ENCODE measurements at places on chromosomes 2 and 18. TPM values are rescaled to one million over a fixed set of nuclear protein-coding genes. Genes with fewer than 3 reads are reported as not detected.

REG3A gene
- not detected for total RNA-seq

CYP27C1 gene
- total RNA-seq: 0.27 TPM

ABCB11 gene
- not detected for total RNA-seq

GAL3ST2 gene
- total RNA-seq: 0.68 TPM

SOX11 gene
- total RNA-seq: 3.1 TPM

B3GNT2 gene
- 25.1 TPM for total RNA-seq

RESP18 gene
- total RNA-seq: not detected

KCNK3 gene
- 6.9 TPM for total RNA-seq

ITPRIPL1 gene
- total RNA-seq: 0.36 TPM

GALNT14 gene
- total RNA-seq: not detected

GRCh38 chr2:19547321-19547720, 188.9 kb upstream of the OSR1 start:
- H3K36me3 ChIP-seq: no peaks in the 10 kb centered on the region
- DNase-seq: no peak
- H3K4me1 ChIP-seq: peaks cover 2% of the 10 kb centered on the region

GRCh38 chr2:6864923-6865345, 773 bp downstream of the CMPK2 start:
- DNase-seq: peak; percentile 68
- peak overlapping the region; percentile 90 for H3K27ac ChIP-seq
- H3K4me3 ChIP-seq: peak overlapping the region; percentile 49
- H3K4me1 ChIP-seq: peaks cover 18% of the 10 kb centered on the region
- H3K27me3 ChIP-seq: no peaks in the 10 kb centered on the region

DNA sequence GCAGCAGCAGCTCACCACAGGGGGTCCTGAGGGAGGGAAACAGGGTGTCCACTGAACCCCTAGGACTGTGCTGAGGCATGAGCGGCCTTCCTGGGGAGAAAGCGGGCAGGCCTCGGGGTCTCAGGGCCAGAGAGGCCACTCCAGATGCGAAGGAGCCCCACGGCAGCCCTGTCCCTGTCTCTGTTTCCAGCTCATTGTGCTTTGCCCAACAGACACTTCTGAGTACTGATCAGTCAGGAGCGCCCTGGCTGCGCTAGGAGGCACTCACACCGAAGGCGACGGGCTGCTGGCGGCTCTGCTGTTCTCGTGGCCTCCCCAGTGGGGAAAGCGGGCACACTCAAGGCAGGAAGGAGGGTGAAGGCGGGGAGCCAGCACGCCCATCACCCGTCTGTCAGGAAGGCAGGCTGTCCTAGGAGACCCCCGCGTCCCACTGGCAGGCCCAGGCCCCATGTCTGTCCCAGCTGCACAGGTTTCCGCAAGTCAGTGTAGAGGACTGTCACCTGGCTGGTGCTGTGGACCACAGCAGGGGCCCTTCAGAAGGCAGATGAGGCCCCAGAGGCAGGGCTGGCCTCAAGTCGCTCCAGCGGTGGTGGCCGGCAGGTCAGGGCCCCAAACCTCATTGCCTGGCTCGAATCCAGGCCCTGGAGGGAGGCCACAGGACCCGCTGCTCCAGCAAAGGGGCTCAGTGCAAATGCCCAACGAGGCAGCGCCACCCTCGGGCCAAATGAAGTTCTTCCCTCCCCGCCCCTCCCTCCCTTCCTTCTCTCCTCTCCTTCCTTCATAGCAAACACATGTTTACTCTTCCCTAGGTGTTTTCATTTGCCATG, 6.8 kb downstream of the ESPNL start:
- peak; percentile 64 for DNase-seq
- H3K4me3 ChIP-seq: no peak overlapping the region
- no peaks in the 10 kb centered on the region for H3K27me3 ChIP-seq

DNA sequence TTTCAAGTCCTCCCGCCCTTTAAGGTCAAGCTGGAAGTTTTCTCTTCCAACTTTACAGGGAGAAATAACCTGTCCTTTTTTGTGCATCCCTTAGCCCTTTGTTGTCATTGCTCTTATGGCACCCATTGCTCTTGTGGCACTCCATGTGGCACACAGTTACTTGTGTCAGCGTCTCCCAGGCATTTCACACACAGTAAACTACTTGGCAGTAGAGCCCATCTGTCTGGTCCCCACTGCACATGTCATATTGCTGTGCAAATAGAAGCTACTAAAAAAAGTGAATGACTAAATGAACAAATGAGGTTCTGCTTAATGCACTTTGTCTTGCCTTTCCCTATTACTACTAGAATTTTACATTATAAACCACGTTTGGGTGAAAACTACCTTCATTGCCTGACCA, 149.3 kb downstream of the EML6 start:
- H3K4me3 ChIP-seq: no peak overlapping the region
- no peaks in the 10 kb centered on the region for H3K4me1 ChIP-seq
- no peak for DNase-seq
- no peak overlapping the region for H3K27ac ChIP-seq
- H3K27me3 ChIP-seq: no peaks in the 10 kb centered on the region

DNA sequence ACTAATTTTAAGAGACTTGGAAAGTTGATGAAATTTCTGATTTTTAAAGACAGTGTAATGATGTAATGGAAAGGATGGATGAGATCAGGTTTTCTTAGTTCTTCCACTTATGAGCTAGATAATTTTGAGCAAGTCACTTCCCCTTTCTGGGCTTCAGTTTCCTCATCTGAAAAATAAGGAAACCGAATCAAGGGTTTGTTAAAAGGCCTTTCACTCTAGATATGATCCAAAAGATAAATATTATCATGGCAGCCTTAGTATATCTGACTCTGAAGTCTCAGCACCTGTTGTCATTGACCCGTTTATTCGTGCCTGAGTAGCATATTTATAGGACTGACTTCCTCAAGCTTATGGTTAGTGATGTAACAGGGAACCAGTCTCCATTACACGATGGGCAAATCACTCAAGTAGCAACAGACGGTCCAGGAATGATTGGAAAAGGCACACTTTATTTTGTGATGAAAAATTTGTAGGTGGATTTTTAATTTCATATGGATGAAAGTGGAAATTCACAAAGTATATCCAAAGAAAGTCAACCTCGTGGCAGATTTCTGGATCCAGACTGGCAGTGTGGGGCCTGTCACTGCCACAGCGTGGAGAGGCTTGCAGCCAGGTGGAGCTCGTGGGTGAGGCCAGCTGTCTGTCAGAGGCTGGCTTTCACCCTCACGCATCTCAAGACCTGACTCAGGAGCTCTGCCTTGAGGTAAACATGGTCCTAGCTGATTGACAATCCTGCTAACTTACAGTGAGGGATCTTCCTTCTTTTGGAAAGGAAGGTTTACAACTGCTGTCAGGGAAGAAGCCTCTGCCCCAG, 137.9 kb upstream of the CXCR4 start:
- no peak overlapping the region for H3K27ac ChIP-seq
- no peaks in the 10 kb centered on the region for H3K36me3 ChIP-seq
- no peaks in the 10 kb centered on the region for H3K27me3 ChIP-seq
- no peak for DNase-seq
- no peaks in the 10 kb centered on the region for H3K4me1 ChIP-seq

GRCh38 chr2:135689679-135690078, 52.0 kb upstream of the UBXN4 start:
- DNase-seq: no peak
- no peak overlapping the region for H3K27ac ChIP-seq
- H3K27me3 ChIP-seq: no peaks in the 10 kb centered on the region
- peaks cover 9% of the 10 kb centered on the region for H3K36me3 ChIP-seq
- H3K4me3 ChIP-seq: no peak overlapping the region

DNA sequence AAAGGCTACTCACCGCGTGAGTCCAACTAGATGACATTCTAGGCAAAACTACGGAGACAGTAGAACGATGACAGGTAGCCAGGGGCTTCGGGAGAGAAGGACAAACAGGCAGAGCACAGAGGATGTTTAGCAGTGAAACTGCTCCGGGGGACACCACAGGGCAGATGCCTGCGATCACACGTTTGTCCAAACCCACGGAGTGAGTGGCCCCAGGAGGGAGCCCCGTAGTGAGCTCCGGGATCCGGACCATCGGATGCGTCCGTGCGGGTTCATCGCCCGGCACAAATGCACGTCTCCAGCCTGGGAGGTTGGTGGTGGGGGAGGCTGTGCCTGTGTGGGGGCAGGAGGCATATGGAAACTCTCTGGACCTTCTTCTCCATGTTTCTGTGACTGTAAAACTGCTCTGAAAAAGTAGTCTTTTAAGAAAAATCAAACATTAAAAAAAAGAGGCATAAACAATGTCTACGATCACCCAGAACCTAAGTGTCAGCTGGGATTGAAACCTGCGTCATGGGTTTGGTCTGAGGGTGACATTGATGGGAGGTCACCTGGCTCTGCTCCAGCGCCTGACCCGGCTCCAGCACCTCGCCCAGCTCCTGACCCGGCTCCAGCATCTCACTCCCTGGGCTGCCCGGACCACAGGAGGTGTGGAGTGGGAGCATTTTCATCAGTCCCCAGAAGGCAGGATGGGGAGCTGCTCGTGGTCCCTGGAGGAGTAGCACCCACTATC, 83.0 kb upstream of the CTDP1 start:
- H3K27me3 ChIP-seq: no peaks in the 10 kb centered on the region

- H3K36me3 ChIP-seq: no peaks in the 10 kb centered on the region
- no peaks in the 10 kb centered on the region for H3K27me3 ChIP-seq
- no peak overlapping the region for H3K27ac ChIP-seq
- DNase-seq: no peak
- no peak overlapping the region for H3K4me3 ChIP-seq
Observed at GRCh38 chr18:69233465-69234054, 167.1 kb upstream of the DOK6 start.

DNA sequence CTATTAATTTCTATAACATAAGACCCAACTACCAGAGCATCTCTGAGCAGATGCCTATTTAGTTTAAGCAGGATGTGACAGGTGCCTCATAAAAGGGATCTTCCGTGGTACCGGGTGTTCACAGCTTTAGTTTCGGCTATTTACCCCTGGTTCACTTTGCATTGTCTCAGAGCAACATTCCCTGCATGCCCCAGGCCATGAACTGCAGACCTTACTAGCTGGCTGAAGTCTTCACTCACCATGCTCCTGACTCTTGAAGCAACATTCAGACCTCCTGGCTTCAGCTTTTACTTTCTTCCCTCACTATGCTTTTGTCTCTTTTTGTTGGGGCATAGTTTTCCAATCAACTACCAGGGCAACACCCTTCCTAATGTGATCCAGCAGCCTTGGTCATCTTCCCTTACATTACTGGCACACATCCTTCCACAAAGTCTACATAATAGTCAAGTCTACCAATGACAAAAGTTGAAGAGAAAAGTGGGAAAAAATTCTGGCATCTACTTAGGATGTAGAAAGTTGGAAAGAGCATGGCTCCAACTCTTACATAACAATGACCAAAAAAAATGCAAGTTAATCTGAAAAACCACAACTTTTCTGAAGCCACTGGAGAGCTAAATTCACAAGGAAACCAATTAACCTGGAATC, 99.2 kb downstream of the SESTD1 start:
- H3K36me3 ChIP-seq: peaks cover 9% of the 10 kb centered on the region
- H3K4me1 ChIP-seq: no peaks in the 10 kb centered on the region
- H3K4me3 ChIP-seq: no peak overlapping the region
- H3K27me3 ChIP-seq: no peaks in the 10 kb centered on the region
- H3K27ac ChIP-seq: no peak overlapping the region

- no peaks in the 10 kb centered on the region for H3K4me1 ChIP-seq
- H3K36me3 ChIP-seq: no peaks in the 10 kb centered on the region
- no peak overlapping the region for H3K4me3 ChIP-seq
- H3K27me3 ChIP-seq: no peaks in the 10 kb centered on the region
- H3K27ac ChIP-seq: no peak overlapping the region
Observed at GRCh38 chr2:129314120-129314519, 665.3 kb upstream of the RAB6C start.

GRCh38 chr2:186822323-186822722, 26.6 kb downstream of the ZSWIM2 start:
- H3K27me3 ChIP-seq: no peaks in the 10 kb centered on the region
- H3K4me1 ChIP-seq: no peaks in the 10 kb centered on the region
- no peak overlapping the region for H3K4me3 ChIP-seq
- no peak overlapping the region for H3K27ac ChIP-seq
- DNase-seq: no peak

GRCh38 chr2:239726091-239726591, 299.0 kb downstream of the NDUFA10 start:
- no peak overlapping the region for H3K4me3 ChIP-seq
- H3K27me3 ChIP-seq: no peaks in the 10 kb centered on the region
- H3K4me1 ChIP-seq: no peaks in the 10 kb centered on the region
- DNase-seq: peak; percentile 62

- no peaks in the 10 kb centered on the region for H3K27me3 ChIP-seq
- H3K4me3 ChIP-seq: no peak overlapping the region
- DNase-seq: no peak
- H3K4me1 ChIP-seq: no peaks in the 10 kb centered on the region
- no peak overlapping the region for H3K27ac ChIP-seq
- H3K36me3 ChIP-seq: no peaks in the 10 kb centered on the region
Observed at GRCh38 chr2:187316040-187316439, 132.0 kb downstream of the CALCRL start.

DNA sequence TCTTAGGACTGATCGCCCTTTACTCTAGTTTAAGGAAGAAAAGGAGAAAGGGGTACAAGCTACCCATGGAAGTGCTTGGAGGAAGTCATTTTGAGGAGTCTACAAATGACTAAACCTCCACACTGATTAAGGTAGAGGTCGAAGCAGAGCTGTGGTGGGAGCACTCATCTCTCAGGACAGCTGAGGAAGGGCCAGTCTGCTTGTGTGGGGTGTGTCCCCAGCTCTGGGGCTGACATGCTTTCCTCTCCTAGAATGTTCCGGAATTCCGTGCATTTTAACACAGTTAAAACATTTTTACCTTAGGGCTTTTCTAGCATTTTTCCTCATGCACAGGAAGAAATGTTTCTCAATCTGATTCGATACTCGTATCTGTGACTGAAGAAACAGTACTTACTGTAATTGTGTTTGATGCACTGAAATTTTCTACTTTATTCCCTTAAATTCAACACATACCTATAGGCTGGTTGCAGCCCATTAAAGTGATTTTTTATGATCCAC, 135.1 kb downstream of the NCK2 start:
- H3K27me3 ChIP-seq: no peaks in the 10 kb centered on the region
- H3K36me3 ChIP-seq: no peaks in the 10 kb centered on the region
- peaks cover 14% of the 10 kb centered on the region for H3K4me1 ChIP-seq
- no peak overlapping the region for H3K4me3 ChIP-seq

- H3K27me3 ChIP-seq: no peaks in the 10 kb centered on the region
- no peak for DNase-seq
- no peak overlapping the region for H3K4me3 ChIP-seq
- no peaks in the 10 kb centered on the region for H3K36me3 ChIP-seq
Observed at GRCh38 chr2:158905341-158905740, 63.1 kb upstream of the TANC1 start.

GRCh38 chr2:186575856-186576255, 14.0 kb upstream of the ITGAV start:
- H3K4me1 ChIP-seq: peaks cover 22% of the 10 kb centered on the region
- peak overlapping the region; percentile 51 for H3K27ac ChIP-seq
- no peaks in the 10 kb centered on the region for H3K36me3 ChIP-seq
- no peak for DNase-seq
- no peaks in the 10 kb centered on the region for H3K27me3 ChIP-seq
- no peak overlapping the region for H3K4me3 ChIP-seq

GRCh38 chr2:180416627-180417026, 409.5 kb upstream of the CWC22 start:
- no peaks in the 10 kb centered on the region for H3K36me3 ChIP-seq
- no peak overlapping the region for H3K4me3 ChIP-seq
- DNase-seq: no peak
- H3K27me3 ChIP-seq: no peaks in the 10 kb centered on the region

GRCh38 chr18:44898498-44898897, 217.8 kb downstream of the SETBP1 start:
- H3K4me1 ChIP-seq: peaks cover 22% of the 10 kb centered on the region
- no peaks in the 10 kb centered on the region for H3K36me3 ChIP-seq
- no peaks in the 10 kb centered on the region for H3K27me3 ChIP-seq
- no peak for DNase-seq
- no peak overlapping the region for H3K27ac ChIP-seq

GRCh38 chr2:50018921-50019320, 864.6 kb upstream of the FSHR start:
- no peaks in the 10 kb centered on the region for H3K4me1 ChIP-seq
- no peaks in the 10 kb centered on the region for H3K27me3 ChIP-seq
- no peak overlapping the region for H3K4me3 ChIP-seq
- no peaks in the 10 kb centered on the region for H3K36me3 ChIP-seq
- H3K27ac ChIP-seq: no peak overlapping the region
